Right renal cortex interstitium (tissue), 3 donors: ENCODE measurements at places on chromosomes 3 and 15. TPM values are rescaled to one million over a fixed set of nuclear protein-coding genes. Genes with fewer than 3 reads are reported as not detected.

Gene POPDC2
- 4.5 TPM for polyA plus RNA-seq

Gene GOLGA8G
- 0.03 TPM for polyA plus RNA-seq

Gene STRIT1
- polyA plus RNA-seq = 1.9 TPM

Gene SEMA5B
- 23.4 TPM for polyA plus RNA-seq

Gene ALDH1L1
- 39.2 TPM for polyA plus RNA-seq

Gene IMPG2
- polyA plus RNA-seq = 0.33 TPM

Gene SEC22A
- 26.2 TPM for polyA plus RNA-seq

Gene PRTG
- polyA plus RNA-seq = 12.7 TPM

Gene NPTN
- 191 TPM for polyA plus RNA-seq

Gene B2M
- 1,151 TPM for polyA plus RNA-seq

Gene POLQ
- 5.9 TPM for polyA plus RNA-seq

Gene SPRED1
- polyA plus RNA-seq = 34.6 TPM

Gene SCAANT1
- not detected for polyA plus RNA-seq

Gene CYP8B1
- 0.87 TPM for polyA plus RNA-seq

Gene ALS2CL
- 7.7 TPM for polyA plus RNA-seq

Gene CASR
- polyA plus RNA-seq = 27.1 TPM
